T47D (cell line): ENCODE measurements at places on chromosomes 16 and 17.
A peak's percentile ranks its signal among the peaks of the same experiment; 100 is the strongest.

DNA sequence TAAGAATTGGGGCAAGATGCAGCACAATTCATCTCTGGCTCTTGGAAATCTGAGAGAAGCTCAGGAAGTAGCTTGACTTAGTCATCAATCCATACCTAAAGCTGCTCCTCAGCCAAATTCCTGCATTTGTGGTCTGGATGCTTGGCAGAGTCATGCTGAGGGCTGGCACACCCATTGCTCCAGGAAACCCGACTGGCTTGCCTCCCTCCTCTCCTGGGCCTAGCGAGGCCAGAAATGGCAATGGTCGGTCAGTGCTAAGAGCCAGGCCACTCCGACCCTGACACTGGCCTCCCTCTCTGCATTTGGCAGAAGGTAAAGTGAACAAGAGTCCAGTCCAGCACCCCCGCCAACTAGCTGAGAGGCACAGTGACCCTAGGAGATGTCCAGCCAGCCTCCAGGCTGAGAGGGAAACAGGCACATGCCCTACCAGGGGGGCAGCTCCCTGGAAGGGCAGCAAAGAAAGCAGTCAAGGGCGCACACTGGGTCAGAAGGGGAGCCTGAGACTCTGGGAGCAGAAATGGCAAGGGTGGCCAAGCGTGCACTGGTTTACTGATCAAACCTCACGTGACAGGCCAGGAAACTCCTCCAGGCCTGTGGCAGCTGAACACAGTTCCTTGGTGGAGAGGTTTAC is 10.0 kb downstream of the POLDIP2 start:
- DNase-seq = no peak

- DNase-seq = no peak
These were observed 74.1 kb downstream of the TMEM132E start for GRCh38 chr17:34653511-34653910.

- no peak for DNase-seq
These were observed 367.7 kb upstream of the CDH11 start for GRCh38 chr16:65489531-65490023.

- DNase-seq = no peak
These were observed 11.5 kb downstream of the KCNG4 start for GRCh38 chr16:84228256-84228838.

GRCh38 chr17:52376137-52376536 is 217.6 kb upstream of the CA10 start:
- no peak for DNase-seq

- no peak for DNase-seq
These were observed 10.6 kb downstream of the ZNF668 start for GRCh38 chr16:31063495-31063842.

- DNase-seq = no peak
These were observed 1.2 kb downstream of the DDX5 start for GRCh38 chr17:64504769-64505339.

DNA sequence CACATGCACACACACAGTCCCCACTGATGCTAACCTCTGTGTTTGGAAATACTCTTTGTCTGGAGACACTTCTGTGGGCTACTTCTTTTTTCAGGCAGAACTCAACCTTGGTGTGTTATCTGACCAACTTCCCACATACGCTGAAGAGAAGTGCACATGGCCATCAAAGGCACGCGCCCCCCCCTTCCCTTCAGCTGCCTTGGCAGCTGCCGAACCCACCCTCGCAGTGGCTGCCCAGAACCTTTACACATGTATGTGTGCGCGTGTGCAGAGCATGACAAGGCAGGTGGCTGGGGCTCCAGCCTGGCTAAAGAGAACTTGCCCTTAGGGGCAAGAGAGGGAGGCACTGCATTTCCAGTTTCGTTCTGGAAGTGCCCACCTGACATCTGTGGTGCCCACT is 3.9 kb downstream of the RAPGEFL1 start:
- DNase-seq = no peak

DNA sequence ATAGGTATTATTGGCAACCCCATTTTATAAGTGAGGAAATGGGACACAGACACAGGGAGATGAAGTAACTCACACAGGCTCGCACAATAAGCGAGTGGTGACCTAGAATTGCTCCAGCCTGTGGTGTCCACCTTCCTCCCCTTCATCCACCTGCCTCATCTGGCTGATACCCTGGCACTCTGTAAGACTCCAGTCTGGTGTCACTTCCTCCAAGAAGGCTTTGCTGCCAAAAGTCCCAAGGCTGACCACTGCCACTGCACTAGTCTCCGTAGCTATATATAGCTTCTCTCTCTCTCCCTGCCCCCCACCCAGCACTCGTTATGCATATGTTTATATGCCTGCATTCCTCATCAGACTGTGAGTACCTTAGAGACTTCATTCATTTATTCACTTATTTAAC is 66.1 kb upstream of the SREBF1 start:
- no peak for DNase-seq

DNA sequence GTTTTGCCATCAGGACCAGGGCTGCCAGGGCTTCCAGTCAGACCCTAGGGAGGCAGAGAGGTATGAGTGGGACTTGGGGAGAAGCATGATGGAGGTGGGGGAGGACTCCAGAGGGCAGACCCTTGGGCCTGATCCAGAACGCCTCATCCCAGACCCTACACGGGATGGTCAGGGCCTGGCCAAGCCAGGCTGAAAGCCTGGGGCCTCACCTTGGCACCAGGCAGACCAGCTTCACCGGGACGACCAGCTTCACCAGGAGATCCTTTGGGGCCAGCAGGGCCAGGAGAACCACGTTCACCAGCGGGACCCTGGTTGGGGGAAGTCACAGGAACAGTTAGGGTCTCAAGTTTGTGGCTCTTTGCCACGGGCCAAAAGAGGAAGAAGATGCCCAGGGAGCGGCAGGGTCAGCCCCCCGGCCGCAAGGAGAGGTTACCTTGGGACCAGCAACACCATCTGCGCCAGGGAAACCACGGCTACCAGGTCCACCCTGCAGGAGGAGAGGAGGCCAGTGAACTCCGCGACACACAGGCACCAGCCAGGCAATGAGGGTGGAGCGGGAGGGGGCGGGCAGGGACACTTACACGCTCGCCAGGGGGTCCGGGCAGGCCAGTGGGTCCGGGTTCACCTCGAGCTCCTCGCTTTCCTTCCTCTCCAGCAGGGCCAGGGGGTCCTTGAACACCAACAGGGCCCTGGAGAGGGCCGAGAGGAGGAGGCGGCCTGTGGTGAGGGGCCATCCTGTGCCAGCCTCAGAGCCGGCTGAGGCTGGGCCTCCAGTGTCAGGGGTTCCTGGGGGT is 7.1 kb downstream of the COL1A1 start:
- DNase-seq = no peak

DNA sequence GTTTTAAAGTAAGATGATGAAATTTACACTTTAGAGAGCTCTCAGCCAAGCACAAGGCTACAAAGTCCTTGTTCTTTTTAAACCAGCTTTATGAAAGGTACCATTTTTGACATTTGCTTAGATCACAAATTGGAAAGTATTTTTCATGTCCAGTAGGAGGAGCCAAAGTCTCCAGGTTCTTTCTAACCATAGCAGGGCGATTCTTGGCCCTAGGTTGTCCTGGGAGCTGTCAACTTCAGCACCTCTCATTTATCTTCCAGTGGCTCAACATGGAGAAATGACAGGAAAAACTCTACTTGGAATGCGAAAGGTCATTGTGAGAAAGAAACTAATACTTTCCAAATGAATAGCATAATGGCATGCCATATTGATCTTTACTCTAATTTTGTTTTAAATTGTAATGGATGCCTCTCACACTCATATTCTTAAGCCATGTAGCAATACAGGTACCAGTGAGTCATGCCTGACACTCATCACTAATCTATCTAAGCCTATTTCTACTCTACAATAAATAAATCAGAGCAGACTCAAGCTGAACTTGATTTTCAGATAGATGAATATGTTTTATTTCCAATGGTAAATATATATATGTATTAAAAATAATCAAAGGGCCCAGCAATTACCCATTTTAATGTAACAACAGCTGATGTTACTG is 919.1 kb upstream of the EEF2KMT start:
- peak; percentile 77 for DNase-seq

GRCh38 chr17:4858068-4858881 is 25.1 kb downstream of the MINK1 start:
- no peak for DNase-seq

GRCh38 chr16:49605536-49606254 is 232.1 kb downstream of the C16orf78 start:
- DNase-seq = no peak

DNA sequence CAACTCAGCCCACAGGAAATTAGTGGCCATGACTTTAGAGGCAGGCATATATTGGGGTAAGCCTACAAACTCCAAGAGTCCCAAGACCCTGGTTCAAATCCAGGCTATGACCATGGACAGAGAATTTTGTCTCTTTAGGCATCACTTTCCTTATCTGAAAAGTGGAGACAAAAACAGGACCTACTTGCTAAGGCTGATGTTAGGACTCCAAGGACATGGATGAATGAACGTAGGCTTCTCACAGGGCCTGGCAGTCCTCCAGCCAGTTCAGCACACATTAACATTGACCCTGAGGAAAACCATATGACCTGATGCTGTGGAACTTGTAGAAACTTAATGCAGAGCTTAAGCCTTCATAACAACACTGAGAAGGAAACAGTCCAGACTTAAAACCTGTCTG is 1.4 kb downstream of the FKBP10 start:
- DNase-seq = no peak

- no peak for DNase-seq
These were observed 225.1 kb downstream of the SPECC1 start for GRCh38 chr17:20234276-20234675.

DNA sequence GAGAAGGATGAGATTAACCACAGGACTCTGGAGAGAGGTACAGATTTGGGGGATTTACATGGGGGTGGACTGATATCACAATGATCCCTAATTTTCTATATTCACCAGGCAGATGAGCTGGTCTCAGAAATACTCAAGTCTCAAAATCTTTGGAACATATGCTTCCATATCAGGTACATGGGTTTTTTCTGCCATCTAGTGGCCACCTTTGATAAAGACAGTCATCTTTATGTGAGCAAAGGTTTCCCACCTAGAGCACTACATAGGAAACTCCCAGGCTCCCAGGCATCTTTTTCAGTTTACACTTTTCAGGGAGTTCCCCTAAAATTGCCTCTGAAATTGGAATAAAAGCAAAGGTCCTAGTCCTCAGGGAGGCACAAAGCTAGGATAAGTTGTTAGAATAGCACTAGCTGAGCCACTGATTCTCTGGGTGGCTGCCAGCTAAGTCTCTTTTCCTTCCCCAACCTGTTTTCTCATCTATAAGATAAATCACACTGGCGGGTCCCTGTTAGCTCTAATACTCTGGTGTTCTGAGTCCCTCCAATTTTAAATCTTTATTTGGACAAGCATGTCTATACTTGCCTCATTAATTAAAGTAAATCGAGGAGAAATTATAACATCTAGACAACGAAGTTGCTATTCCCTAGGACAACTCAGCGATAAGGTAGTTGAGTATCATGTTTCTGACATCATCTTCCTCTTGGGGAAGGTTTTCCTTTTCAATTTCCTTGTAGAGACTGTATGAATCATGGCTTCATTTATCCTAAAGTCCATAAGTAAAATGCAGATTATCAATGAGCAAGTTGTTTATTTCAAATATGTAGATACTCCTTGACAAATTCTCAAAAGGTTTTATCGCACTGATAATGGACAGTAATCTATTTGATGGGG is 19.0 kb upstream of the MON1B start:
- peak; percentile 48 for DNase-seq

DNA sequence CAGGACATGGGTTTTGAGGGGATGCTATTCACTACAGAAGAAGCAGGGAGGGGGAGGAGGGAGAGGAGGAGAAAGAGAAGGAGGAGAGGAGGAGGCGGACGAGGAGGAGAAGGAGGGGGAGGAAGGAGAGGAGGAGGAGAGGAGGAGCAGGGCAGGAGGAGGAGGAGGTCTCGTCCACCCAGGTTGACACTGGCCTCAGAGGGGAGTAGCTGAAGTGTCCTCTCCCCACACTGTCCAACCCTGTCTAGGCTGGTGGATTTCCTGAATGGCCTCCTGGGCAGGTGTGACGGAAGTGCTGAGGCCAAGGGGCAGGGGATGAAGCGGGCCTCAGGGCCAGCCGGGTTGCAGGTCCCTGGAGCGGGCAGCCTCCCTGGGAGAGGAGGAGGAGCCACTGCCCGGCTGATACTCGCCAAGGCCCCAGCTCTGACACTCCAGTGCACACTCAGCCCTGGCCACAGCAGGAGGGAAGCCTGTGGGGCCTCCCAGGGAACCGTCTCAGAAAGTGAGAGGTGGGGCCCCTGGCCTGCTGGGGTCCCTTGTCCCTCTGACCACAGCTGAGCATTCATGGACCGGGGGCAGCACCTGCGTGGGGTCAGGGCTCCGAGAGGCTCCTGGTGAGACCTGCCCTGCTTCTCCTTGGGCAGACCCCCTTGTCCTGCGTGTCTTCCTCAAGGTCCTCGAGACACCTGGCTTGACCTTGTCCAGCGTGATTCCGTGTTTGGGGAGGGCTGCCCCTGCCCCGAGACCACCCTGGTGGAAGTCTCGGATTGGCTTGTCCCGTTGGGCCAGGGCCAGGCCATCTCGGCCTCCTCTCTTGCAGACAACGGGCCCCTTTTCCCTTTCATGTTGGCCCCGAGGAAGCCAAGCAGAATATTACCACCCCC is 200.6 kb upstream of the CIBAR2 start:
- no peak for DNase-seq

DNA sequence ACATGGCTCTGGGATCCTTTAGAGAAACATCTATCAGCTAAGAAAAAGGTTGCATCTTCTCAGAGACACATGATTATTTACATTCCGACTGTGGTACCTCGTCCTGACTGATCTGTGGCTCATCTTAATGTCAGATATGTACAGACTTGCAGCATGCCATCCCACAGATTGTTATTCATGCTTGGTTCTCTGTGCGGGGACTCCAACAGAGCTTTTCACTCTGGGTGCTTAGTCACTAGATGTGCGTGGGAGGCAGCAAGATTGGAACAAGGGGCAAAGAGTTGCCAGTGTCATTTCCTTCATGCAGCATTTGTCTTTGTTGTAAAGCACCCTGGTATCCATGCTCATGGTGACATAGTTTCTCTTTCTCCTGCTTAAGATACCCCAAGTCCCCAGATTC is 179.1 kb upstream of the CACNG5 start:
- no peak for DNase-seq

GRCh38 chr17:59746849-59747445 is 39.5 kb downstream of the VMP1 start:
- peak; percentile 68 for DNase-seq

DNA sequence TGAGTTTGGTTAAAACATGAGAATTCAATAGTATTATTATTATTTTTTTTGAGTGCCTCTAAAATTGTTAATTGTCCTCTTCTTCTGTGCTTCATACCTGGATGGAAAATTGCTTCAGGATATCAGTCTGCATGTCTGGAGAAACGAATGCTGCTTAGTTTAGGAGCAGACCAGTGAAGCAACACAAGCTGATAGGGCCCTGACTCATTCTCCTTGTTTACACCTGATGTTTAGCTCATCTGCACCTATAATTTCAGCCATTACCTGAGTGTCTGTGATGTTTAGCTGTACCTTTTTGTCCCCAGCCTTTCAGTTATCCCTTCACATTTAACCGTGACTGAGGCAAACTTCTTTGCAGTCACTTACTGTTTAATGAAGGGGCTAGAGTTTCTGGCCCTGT is 14.8 kb downstream of the SNTB2 start:
- no peak for DNase-seq

GRCh38 chr17:82444941-82445521 is 5.5 kb downstream of the CYBC1 start:
- no peak for DNase-seq
